ENCODE measurements at places on chromosomes 2 and 18. TPM values are rescaled to one million over a fixed set of nuclear protein-coding genes. Genes with fewer than 3 reads are reported as not detected.

Gene KCNE4
- total RNA-seq, result 9.2 TPM

DNA sequence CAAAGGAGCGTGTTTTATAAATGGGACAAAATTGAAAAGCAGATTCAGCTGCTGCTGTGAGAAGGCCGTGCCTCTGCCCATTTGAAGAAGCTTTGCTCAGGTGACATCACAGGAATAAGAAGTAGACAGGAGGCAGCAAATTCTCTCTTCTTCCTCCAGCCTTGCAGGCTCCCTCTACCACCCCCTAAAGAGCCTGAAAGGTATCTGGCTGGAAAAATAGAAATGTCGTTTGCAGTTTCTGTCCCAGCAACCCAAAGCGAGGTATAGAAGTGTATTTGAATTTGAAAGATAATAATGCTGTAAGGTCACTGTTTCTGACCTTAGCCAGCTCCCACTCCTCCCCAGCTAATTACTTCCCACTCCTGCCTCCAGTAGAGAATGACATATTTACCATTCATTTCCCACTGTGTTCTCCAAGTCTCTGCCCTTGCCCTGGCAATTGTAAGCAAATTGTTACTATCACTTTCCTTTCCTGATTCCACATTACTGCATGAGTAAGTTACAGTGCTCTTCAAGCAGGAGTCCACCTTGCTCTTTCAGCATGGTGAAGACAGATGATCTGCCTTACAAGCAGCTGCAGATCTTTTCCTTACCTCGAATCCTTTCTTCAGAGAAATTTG, 56.8 kb upstream of the RASGRP3 start:
- H3K27me3 ChIP-seq, result no peaks in the 10 kb centered on the region
- H3K36me3 ChIP-seq, result no peaks in the 10 kb centered on the region
- no peaks in the 10 kb centered on the region for H3K4me1 ChIP-seq
- no peak overlapping the region for H3K4me3 ChIP-seq
- DNase-seq, result no peak

DNA sequence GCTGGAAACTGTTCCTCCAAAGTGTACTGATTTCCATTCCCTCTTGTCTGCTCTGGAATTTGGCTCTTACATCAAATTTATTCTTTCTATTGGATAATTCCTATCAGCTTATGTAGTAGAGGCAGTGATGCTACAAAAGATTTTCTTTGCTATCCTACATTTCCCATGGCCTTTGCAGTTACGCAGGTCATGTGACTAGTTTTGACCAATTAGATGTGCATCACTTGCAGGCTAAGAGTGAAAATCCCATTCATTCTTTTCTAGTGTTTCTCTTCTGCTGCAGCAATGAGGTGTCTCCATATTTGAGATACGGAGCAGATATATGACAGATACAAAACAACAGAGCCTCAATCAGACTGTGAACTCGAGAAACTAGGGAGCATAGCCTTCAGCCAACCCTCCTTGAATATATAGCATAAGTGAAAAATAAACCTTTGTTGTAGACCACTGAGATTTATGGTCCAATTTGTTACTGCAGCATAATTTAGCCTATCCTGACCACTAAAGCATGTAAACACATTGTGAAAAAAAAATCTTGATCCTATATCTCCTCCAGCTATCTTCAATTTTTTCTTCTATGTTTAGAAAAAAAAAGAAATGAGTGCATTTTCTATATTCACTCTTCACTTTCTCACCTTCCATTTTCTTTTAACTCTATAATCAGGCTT, 102.0 kb downstream of the HNMT start:
- no peak for DNase-seq
- no peak overlapping the region for H3K4me3 ChIP-seq

GRCh38 chr2:15733867-15734673, 142.4 kb downstream of the DDX1 start:
- peak overlapping the region; percentile 96 for H3K27ac ChIP-seq
- H3K4me3 ChIP-seq, result no peak overlapping the region
- no peaks in the 10 kb centered on the region for H3K27me3 ChIP-seq
- H3K36me3 ChIP-seq, result no peaks in the 10 kb centered on the region
- no peak for DNase-seq
- peaks cover 61% of the 10 kb centered on the region for H3K4me1 ChIP-seq

GRCh38 chr2:181474222-181474881, 17.2 kb downstream of the ITGA4 start:
- H3K36me3 ChIP-seq, result no peaks in the 10 kb centered on the region
- H3K27me3 ChIP-seq, result peaks cover 12% of the 10 kb centered on the region
- no peaks in the 10 kb centered on the region for H3K4me1 ChIP-seq
- H3K27ac ChIP-seq, result no peak overlapping the region

DNA sequence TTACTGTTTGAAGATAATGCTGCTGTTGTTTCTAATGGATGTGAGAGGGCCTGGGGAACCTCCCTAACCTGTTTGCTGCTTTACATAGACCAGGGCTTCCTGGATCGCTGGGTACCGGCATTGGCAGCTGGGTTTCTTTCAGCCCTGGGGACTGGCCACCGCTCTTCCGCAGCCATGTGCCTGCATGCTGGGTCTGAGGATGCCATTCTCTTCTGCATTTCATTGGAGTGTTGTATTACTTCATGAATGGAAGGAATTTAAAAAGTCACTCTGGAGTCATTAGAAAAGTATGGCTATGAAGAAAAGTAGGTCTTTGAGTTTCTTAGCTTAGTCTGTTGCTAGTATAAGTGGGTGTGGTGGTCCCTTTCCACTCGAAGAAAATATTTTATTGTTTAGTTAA, 107.3 kb upstream of the MGAT5 start:
- H3K4me1 ChIP-seq, result peaks cover 3% of the 10 kb centered on the region
- DNase-seq, result no peak
- H3K36me3 ChIP-seq, result peaks cover 2% of the 10 kb centered on the region
- no peak overlapping the region for H3K4me3 ChIP-seq

- DNase-seq, result no peak
- peaks cover 38% of the 10 kb centered on the region for H3K4me1 ChIP-seq
- no peaks in the 10 kb centered on the region for H3K36me3 ChIP-seq
- H3K27me3 ChIP-seq, result no peaks in the 10 kb centered on the region
These were observed 2.1 kb downstream of the GREB1 start for GRCh38 chr2:11535899-11536344.

Measured in mesothelial cell of epicardium (in vitro differentiated cells).